ENCODE measurements at places on chromosomes 3 and 15.
A peak's percentile ranks its signal among the peaks of the same experiment; 100 is the strongest.

DNA sequence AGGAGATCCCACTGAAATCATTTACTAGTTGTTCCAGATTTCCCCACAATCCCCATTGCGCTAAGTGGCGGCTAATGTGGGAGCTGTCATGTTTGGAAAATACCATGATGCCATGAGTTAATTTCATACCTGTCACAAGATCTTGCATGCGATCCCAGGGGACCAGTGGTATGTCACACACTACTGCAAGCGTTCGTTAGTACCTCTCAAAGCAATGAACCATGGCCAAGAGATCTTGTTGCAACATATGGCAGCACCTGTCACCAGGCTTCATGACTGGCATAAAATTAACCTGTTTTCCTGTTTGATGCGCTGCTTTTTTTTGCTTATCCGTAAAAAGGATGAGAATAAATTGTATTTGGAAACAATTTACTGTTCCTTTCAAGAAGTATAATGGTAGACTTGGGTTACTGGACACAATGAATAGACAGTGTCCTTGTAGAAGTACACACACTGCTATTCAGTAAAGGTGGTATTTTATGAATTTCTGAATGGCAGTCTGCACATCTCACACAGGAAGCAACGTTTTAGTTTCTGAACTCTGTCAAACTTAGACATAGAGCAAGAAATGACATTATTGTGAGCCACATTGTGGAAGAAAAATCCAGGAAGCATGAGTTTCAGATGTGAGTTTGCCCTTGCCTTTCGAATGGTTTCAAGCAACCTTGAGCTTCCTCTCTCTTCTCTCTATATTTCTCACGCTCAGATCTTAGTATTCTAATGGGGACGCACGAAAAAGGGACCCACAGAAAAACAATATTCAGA, 81.9 kb downstream of the CHL1 start:
- DNase-seq: no peak

DNA sequence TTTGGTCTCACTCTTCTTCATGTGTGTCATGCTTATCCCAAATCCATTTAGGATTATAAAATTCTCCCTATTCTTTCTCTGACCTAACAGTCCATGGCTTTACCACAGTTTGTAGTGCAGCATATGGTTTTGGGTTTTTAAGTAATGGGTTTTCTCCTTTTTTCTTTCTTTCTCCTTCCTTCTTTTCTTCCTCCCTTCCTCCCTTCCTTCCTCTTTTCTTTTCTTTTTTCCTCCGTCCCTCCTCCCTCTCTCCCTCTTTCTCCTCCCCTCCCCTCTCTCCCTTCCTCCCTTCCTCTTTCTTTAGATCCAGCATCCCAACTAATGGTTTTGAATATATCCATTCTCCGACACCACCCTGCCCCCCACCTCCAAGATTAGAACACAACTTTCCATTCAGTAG, 118.9 kb downstream of the RBPMS2 start:
- no peak for DNase-seq

DNA sequence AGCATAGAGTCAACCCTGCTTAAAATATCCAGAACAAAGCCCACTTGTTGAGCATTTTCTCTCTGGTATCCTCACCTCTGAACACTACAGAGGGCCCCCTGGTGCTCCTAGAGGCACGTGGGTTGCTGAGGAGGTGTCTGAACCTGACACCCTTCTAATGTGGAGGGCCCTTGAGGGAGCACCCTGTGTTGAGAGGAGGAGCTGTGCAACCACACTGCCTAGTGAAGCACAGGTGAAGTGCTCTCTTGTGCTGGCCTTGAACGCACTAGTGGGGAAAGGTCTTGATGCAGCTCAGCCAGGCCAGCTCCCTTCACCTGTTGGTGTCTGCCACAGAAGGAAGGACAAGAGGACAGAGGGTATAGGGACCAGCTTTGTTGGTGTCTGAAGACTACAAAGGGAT, 51.9 kb downstream of the CCK start:
- no peak for DNase-seq

- DNase-seq: no peak
These were observed 27.6 kb upstream of the LIMD1 start for GRCh38 chr3:45566951-45567411.

DNA sequence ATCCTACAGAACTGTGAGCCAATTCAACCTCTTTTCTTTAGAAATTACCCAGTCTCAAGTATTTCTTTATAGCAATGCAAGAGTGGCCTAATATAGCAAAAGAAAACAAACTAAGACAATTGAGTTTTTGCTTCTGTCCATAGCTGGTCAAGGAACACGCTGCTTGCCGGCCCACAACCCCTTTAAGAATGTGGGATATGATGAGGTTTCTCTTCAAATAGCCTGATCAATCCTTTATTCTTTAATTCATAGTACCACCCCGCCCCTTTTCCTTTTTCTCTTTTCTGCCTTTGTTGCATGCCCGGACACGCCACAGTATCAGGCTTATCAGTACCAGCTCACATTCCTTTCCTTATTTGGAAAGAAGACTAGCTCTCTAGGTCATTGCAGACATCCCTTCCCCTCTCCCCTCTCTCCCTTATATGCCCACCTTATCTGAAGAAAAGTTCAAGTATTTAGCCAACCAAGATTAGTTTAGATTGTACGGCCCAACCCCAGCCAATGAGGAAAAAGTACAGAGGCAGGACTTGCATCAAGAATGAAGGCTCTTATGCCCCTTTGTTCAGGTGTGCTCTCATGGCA, 404.5 kb downstream of the OCA2 start:
- no peak for DNase-seq

DNA sequence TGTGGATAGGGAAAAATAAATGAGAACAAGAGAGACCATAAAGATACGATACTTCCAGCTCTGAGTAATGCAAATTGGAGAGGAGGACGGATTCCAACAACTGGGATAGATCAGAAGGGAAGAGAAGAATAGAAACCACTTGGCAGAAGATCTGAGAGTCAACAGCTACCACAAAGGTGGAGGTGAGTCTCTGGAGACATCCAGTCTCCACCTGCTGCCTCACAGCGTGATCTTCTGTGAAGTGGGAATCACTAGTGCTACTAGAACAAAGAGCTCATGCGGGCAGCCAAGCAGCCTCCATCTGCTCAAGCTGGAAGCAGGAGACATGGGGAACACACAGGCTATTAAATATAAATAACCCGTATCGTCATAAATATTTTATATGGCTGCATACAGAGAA, 558.5 kb upstream of the CFAP20DC start:
- no peak for DNase-seq

- peak; percentile 44 for DNase-seq
These were observed 3.3 kb downstream of the STAB1 start for GRCh38 chr3:52498137-52499054.

GRCh38 chr3:167892205-167892604, 156.7 kb downstream of the SERPINI1 start:
- no peak for DNase-seq

- DNase-seq: no peak
These were observed 55.5 kb upstream of the CMTM7 start for GRCh38 chr3:32336113-32336498.

- DNase-seq: no peak
These were observed 24.4 kb downstream of the CNOT10 start for GRCh38 chr3:32709346-32709745.

- DNase-seq: peak; percentile 22
These were observed 40.5 kb downstream of the FILIP1L start for GRCh38 chr3:100073714-100074307.

DNA sequence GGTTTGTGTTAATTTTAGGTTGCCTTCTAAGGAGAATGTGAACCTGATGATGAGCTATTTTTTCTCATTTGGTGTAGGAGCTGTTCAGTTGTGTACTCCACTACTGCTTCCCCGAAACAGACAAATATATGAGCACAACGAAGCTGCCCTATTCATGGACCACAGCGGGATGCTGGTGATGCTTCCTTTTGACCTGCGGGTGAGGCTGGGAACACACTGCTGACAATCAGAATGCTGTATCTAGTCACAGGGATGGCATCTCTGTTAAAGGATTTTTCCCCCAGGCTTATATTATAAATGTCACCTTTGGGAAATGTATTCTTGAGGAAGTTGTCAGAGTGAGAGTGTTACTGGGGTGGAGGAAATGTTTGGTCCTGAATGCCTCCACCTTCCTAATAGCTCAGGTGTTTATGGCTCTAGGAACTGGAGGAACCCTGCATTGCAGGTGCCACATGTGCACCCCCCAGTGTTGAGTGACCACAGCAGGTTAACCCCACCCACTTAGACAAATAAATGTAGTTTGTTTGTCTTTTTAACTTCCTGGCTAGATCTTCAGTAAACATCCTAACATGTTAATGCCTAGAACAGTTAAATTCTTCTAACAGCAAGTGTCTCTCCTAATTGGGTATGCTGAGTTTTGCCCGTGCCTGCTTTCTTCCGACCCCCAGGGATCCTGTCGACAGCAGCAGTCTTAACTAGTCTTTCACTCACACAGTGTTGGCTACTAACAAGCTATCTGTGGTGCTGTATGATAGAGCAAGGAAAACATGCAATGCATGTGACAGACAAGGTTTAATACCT, 35.7 kb downstream of the SRP14 start:
- DNase-seq: peak; percentile 11

GRCh38 chr15:63338170-63338569, 43.5 kb downstream of the CA12 start:
- DNase-seq: no peak

DNA sequence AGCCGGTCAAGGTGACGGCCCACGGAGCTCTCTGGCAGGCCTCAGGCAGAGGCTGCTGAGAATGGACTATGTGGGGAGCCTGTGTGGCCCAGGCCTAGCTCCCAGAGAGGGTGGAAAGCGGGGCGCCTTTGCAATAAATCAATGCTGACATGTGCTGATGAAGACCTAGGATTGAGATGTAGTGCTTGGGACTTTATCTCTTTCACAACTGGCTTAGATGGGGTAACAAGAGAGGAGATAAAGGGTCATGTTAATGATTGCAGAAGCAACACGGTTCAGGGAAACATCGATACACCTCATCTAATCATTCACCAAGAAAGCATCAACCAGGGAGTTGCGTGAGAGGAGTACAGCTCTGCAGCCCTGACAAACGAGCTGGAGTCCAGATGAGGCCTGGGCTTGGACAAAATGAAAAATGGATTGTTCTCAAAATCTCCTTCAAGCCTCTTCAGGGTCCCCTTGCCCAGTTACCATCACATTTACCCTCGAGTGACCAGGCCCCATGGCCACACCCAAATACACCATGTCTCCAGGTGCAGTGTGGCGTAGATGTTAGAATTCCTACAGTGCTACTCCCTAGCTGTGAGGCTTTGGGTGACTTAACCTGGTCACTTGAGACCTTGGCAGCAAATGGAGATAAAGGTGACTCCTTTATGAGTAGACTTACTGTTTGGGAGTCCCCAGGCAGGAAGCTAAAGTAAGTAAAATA, 146.4 kb upstream of the LIPC start:
- no peak for DNase-seq

- no peak for DNase-seq
These were observed 923 bp downstream of the ACY1 start for GRCh38 chr3:51984269-51984647.

GRCh38 chr15:85171736-85172135, 190.1 kb downstream of the PDE8A start:
- DNase-seq: no peak

DNA sequence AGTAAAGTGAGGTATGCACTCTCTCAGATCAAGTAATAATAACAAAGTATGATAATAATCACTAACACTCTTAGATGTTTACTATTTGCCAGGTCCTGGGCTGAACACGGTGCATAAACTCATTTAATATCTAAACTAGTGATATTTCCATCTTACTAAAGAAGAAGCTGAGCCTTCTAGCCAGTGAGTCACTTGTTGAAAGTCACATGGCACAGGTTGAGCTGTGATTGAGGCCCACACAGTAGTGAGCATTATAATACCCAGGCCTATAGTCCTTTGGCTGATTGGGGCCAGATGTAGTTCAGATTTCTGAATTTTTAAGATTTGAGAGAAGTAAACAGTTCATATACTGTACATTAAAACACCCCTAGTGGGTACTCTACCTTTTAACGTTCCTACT, 93.2 kb upstream of the CCDC80 start:
- no peak for DNase-seq

DNA sequence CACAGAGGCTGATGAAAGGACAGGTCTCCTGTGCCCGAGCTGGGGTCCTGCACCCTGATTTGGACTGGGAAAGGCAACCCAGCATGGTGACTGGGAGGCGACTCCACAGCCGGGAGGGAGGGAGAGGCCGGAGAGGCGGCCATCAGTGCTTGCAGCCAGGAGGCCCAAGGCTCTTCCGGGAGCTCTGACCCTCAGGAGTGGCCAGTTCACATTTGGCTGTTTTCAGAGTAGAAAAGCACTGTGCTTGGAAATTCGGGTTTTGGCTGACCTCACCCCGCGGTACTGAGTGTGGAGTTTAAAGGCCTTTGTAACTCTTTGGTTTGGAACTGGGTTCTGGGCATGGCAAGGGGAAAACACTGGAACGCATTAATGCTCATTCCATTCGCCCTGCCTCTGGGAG, 31.9 kb downstream of the SMAD6 start:
- DNase-seq: peak; percentile 53

GRCh38 chr3:127441764-127442163, 148.8 kb downstream of the TPRA1 start:
- no peak for DNase-seq

DNA sequence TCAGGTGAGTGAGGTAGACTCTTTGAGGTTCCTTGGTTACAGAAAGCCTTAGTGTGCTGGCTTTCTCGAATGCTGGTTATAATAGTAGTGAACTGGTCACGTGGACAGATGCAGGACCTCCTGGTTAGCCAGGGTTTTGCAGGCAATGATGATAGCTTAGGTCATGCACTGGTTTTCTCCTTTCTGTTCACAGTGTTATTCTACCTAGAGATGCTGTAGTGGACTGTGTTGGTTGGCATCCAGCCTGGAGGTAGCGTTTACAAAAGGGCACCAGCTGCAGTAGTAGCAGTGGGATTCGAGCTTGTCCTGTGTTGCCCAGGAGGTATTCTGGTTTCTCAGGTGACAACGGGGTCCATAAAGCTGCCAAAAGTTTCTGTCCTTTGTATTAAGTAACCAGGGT, 27.0 kb downstream of the PCCB start:
- DNase-seq: no peak

DNA sequence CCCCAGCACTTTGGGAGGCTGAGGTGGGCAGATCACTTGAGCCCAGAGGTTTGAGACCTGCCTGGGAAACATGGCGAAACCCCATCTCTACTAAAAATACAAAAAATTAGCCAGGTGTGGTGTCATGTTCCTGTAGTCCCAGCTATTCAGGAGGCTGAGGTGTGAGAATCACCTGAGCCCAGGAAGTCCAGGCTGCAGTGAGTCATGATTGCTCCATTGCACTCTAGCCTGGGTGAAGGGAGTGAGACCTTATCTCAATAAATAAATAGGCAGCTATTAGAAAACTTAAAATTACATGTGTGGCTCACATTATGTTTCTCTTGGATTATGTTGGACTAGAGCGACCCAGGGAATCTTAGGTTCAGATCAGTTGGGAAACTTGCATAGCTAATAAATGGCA, 69.7 kb downstream of the RPLP1 start:
- DNase-seq: no peak

- no peak for DNase-seq
These were observed 66.4 kb downstream of the BCHE start for GRCh38 chr3:165770781-165771180.

- no peak for DNase-seq
These were observed 149.5 kb downstream of the OSBPL10 start for GRCh38 chr3:31831591-31831990.

- peak; percentile 57 for DNase-seq
These were observed 817.0 kb downstream of the TUSC7 start for GRCh38 chr3:117526470-117527079.

GRCh38 chr3:72232331-72232730, 447.4 kb upstream of the PROK2 start:
- no peak for DNase-seq

GRCh38 chr3:64859625-64860535, 172.1 kb upstream of the ADAMTS9 start:
- no peak for DNase-seq

- no peak for DNase-seq
These were observed 300.6 kb upstream of the LMCD1 start for GRCh38 chr3:8200996-8201395.

Measured in putamen (tissue), 1 donor.